ENCODE measurements at places on chromosomes 11 and 22.

DNA sequence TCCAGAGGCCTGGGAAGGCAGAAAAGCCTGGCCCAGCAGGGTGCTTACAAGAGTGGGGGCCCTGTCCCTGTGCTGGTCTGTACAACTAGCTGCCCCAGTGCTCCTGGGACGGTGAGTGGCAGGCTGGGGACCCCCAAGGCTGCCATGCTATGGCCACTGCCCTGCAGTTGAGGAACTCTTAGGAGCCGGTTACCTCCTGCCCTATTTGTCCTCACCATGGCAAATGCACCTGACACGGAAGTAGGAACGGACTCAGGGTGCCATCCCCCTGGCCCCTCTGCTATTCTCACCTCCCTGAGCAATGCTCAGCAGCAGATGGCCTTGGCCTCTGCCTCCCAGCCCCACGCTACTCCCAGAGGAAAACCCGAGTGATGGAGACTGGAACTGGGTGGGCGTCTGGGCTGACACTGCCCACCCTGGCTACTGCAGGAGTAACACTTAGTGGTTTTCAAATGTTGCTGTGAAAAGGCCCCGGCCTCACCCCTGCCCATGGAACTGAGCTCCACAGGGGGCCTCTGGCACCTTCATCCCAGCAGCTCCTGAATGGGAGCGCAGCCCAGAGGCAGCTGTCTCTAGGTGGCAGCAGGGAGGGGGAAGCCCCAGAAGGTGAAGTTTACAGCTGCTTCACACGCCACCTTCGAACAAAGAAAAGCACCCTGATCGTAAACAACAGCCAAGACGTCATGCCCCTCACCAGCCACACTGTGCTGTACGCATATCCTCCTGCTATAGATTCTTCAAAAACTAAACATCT, 105.3 kb downstream of the CTTN start:
- no peak for DNase-seq

GRCh38 chr11:13884158-13884799, 78.2 kb upstream of the SPON1 start:
- DNase-seq, result no peak

- DNase-seq, result no peak
These were observed 70.7 kb downstream of the PPP6R3 start for GRCh38 chr11:68531129-68531693.

GRCh38 chr11:4087551-4087950, 7.0 kb upstream of the RRM1 start:
- DNase-seq, result no peak

GRCh38 chr11:105718641-105719040, 108.8 kb downstream of the GRIA4 start:
- no peak for DNase-seq

DNA sequence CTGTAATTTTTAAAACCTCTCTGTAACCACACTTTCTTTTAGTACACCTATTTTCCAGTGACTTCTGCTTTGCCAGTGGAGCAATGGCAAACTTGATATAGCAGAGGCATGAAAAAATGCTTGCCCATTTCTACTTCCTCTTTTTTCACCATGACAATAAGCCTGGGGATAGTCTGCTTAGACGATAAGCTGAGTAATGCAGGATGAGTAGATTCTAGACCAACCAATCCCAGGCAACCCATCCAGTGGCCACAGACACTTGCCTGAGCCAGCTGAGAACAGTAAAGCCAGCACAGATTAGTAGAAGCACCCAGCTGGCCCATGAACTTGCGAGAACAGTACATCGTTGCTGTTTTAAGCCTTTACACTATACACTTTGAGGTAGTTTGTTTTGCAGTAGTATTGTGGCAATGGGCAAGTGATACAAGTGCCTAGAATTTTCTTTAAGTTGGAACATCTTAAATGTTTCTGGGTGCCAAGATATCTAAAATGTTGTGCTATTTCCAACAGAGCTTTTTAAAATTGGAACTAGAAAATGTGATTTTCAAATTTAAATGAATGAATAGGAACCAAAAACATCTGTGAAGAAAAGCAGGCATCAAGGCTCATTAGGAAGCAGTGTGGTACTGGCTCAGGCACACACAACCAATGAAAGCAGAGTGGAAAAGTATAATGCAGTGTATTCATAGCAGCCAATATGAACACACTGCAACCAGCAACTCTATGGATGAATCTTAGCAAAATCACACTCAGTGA, 37.7 kb downstream of the DDI1 start:
- no peak for DNase-seq

DNA sequence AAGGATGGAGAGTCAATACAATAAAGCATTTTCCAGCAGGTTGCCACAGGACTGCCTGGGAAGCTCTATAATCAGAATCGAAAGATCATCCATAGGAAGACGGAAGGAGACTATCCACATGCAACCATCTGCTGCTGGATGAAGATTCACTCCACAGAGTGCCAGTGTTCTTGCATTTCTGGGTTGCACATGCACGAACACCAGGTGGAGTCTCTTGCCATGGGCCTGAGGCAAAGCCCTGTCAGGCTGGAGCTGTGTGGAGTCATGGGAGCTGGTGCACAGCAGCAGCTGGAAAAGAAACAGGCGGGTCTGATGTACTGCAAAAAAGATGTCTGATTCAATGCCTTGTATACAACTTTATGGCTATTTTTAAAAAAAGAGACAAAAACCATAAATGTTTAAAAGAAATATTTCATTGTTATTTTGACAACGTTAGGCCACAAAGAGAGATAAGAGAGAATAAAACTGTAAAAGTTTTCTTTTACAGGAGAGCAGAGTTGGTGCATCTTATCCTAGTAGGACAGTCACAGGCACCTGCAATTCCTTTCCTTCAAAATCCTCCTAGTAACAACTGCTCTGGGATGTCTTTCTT, 12.9 kb upstream of the FAT3 start:
- no peak for DNase-seq

DNA sequence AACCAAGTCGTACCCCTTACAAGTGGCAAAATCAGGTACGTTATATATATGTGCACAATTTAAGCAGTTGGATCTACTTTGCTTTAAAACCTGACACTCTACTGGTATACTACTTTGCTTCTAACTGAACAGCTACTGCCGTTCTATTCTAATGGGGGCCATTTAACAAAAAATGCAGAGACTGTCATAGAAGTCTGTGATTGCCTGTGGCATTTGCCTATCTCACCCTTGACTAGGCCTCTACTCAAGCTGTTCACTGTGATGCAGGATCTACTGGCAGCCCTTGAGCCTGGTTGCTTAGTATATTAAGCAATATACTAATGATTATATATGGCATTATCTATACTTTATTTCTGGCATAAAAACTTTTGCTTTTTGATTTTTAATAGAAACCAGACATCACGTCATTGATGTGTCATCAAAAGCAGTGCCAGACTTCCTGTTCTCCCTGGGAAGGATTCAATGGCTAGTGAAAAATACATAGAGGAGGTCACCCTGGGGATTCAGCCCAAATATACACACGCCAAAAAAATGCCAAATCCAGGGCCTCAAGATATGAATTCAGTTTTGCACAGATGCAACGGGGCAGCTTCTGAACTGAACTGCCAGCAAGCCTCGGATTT, 40.0 kb upstream of the FIBIN start:
- no peak for DNase-seq

DNA sequence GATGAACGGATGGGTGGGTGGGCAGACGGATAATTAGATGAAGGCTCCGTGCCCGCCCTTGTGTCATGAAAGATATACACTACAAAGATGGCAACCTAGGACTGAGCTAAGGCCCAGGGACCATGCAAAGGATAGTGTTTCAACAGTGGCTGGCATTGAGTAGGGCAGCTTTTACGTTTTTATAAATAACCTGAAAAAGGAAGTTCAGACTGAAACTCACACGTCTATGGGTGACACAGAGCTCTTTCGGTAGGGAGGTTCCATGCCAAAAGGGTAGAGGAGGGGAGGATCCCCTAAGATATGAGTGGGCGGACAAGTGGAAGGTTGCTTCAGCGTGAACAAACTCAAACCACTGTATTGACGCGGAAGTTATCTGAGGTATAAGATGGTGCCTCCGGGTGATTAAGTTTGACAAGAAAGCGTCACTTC, 90.5 kb downstream of the UBASH3B start:
- no peak for DNase-seq

GRCh38 chr11:27599217-27599616, 92.6 kb upstream of the LIN7C start:
- DNase-seq, result no peak

- DNase-seq, result no peak
These were observed 6.3 kb downstream of the SIK3 start for GRCh38 chr11:117091753-117092477.

- DNase-seq, result no peak
These were observed 2.3 kb downstream of the TKFC start for GRCh38 chr11:61335355-61335710.

DNA sequence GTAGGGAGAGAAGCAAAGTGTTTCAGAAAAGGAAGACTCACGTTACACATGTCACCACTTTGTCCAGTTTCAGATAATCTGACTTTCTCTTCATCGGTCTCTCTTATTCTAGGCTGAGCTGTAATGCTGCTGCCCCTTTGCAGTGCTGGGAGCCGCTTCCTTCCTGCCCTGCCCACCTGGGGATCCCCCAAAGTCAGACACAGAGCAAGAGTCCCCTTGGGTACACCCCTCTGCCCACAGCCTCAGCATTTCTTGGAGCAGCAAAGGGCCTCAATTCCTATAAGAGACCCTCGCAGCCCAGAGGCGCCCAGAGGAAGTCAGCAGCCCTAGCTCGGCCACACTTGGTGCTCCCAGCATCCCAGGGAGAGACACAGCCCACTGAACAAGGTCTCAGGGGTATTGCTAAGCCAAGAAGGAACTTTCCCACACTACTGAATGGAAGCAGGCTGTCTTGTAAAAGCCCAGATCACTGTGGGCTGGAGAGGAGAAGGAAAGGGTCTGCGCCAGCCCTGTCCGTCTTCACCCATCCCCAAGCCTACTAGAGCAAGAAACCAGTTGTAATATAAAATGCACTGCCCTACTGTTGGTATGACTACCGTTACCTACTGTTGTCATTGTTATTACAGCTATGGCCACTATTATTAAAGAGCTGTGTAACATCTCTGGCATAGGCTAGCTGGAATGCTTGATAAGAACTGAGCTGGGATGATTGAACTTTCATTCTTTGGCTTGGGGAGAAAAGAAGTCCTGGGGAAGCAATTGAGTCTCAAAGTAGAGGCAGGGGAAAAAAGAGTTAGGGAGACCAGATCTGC, 31.2 kb upstream of the SMIM35 start:
- no peak for DNase-seq

- DNase-seq, result no peak
These were observed 3899.1 kb upstream of the OR11H1 start for GRCh38 chr22:11628651-11629511.

DNA sequence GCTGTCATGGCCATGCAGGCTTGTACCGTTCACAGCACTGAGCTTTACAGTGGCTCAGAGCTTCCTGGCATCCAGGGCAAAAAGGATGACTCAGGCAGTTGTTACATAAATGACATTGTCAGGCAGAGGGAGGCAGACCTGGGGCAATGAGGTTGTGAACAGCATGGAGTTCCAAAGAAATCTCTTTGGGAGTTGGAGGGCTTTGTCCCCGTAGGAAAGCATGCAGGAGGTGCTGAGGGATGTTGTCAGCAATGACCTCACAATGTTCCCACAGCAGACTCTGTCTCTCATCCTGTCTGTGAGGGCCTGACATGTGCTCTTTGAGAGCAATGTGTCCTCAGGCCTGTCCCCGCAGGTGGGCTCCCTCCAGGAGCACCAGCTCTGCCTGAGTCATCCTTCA, 25.9 kb upstream of the PDE2A start:
- DNase-seq, result no peak

- DNase-seq, result no peak
These were observed 456.9 kb downstream of the DYNC2H1 start for GRCh38 chr11:103566116-103566515.

- DNase-seq, result no peak
These were observed 223.8 kb downstream of the BLID start for GRCh38 chr11:121892131-121892681.

- no peak for DNase-seq
These were observed 6.0 kb downstream of the CFL1 start for GRCh38 chr11:65851811-65852507.

DNA sequence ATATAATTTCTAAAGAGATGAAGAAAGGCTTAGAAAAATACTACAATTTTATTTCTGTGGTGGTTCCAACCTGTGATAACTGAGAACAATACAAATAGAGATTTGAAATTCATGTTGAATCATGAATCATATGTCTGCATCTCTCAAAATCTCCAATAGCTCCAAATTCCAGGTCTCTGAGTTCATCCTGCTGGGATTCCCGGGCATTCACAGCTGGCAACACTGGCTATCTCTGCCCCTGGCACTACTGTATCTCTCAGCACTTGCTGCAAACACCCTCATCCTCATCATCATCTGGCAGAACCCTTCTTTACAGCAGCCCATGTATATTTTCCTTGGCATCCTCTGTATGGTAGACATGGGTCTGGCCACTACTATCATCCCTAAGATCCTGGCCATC, at the start of gene OR56B1:
Gene OR56B1 (plus strand): TSS at position 53 of the 400 bp plus-strand sequence. CDS start 69 bp downstream, at position 122.
- DNase-seq, result no peak

DNA sequence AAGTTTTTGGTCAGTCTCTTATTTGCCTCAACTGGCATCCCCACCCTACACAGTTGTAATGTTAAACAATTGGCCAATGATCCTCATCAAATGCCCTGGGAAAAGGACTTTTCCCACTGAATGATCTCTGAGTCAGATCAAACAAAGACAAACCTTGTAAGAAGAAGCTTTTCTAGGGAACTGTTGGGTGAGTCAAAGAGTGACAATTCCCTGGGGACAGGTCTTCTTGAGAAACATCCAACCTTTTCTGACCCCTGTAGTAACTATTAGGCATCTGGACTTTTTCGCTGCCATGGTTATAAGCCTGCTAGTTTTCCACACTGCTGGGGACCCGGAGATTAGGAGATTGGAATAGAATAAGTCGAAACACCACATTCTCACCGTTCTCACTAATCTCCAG, 789.8 kb upstream of the API5 start:
- no peak for DNase-seq

DNA sequence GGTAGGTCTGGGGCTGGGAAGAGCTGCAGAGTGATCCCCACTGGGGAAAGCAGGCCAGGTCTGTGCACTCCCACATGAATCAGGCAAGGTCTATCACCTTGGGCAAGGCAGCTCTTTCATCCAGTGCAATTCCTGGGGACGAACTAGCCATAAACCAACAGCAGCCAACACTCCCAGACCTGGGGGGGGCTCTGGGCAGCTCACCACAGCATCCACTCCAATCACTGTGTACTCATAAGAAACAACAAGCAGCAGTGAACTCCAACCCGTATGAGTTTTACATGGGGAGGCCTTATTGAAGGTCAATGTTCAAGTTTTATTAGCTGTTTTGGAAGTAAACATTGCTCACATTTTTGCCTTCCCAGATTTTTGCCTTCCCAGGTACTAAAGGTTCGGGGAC, 157.4 kb upstream of the NAV2 start:
- no peak for DNase-seq

GRCh38 chr22:37219533-37219932, 7.3 kb upstream of the SSTR3 start:
- no peak for DNase-seq

- no peak for DNase-seq
These were observed 120.3 kb upstream of the ANO1 start for GRCh38 chr11:69957849-69958248.

DNA sequence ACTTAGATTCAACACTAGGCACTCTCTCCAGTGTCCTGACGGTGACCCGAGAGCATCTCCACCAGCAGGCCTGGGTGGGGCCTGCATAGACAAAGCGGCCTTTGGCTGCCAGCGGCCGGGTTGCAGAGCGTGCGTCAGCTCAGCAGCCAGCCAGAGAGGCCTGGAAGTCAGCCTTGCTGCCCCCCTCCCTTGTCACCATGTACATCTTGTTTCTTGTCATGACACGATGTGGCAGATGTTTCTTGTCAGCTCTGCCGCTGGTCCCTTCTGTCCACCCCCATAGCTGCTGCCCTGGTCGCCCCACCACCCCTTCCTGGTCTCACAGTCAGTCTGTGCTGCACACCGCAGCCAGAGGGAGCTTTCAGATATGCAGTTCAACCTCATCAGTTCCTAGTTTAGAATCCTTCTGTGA, 33.1 kb upstream of the CBX7 start:
- no peak for DNase-seq
